NCI-H1048 (cell line): ENCODE measurements at places on chromosomes 5 and 9.

GRCh38 chr9:93815135-93815534, 140.0 kb downstream of the BARX1 start:
- DNase-seq, result no peak

DNA sequence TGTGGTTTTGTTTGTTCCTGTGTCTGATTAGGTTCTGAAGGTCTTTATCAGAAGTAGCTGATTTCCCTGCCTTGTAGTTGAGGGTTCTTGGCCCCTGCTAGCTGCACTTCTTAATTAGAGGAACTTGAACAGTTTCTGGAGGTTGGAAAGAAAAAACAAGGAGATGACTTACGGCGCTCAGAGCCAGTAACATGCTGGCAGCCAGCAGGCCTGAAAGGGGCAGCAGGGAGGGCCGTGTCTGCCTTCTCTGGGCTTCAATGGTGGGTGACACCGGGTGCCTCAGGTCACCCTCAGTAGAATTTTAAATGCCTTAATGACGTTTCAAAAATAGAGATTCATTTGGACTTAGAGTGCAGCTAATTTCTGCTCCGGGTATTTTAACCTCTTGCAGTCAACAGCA, 15.8 kb downstream of the UBE2QL1 start:
- DNase-seq, result no peak

GRCh38 chr5:160237571-160238093, 8.3 kb downstream of the FABP6 start:
- DNase-seq, result no peak

DNA sequence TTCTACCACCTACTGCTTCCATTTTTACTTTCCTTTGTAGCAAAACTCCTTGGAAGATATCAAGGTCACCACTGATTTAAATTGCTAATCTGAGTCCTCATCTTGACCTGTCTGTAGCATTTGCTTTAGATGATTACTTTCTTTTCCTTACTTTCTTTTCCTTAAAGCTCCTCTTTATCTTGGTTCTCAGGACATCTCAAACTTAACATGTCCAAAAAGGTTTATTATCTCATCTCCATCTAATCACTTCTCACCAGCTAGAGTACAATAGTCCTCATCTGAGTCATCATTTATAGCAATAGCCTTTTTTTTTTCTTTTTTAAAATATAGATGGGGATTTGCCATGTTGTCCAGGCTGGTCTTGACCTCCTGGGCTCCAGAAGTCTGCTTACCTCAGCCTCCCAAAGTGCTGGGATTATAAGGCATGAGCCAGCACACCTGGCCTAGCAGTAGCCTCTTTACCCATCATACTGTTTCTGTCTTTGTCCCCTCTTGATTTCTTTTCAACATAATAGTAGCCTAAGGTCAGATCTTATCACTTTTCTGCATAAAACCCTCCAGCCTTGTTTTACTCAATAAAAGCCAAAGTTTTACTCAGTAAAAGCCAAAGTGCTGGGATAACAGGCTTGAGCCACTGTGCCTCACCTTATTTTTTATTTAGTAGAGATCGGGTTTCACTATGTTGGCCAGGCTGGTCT, 32.9 kb upstream of the GPR21 start:
- no peak for DNase-seq
